ENCODE measurements at places on chromosomes 2 and 18.

DNA sequence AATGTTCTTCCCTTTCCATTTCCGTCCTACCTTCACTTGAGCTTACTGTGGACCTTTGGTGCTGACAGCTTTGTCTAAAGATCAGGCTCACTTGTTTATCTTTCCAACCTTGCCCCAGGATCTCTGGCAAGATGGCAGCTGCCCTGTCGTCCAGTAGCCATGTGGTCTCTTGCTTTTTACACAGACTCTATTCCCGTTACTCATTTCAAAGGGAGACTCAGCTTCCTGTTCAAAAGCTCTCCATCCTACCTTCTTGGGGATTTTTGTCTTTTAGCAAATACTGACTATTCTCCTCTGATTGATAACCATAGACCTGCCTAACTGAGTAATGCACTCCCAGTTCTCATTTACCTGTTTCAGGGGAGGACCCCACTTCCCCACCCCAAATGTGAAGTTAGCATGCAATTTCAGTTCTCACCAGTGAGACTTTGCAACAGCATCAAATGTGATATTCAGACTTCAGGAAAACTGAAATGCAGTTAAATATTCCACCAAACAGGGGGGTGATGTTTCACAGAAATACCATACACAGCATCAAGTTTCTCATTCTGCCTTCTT is 184.4 kb downstream of the MYO3B start:
- no peak for DNase-seq

- DNase-seq, result peak; percentile 30
Observed at GRCh38 chr2:45987856-45988255, 309.4 kb upstream of the EPAS1 start.

DNA sequence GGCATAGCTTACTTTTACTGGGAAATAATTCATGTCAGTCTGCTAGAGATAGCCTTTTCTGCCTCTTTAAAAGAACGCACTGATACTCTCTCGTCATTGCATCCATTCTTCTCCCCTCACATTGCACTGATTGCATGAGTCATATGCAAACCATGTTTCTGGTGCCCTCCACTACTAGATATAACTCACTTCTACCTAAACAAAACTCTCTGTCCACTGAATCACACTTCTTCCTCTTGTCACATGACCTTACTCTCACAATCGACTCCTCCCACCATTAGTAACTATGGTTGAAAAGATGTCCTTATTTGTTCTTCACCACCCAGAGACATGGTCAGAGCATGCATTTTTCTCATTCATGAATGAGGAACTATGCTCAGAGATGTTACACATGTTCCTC is 158.0 kb downstream of the CSRNP3 start:
- DNase-seq, result peak; percentile 9

DNA sequence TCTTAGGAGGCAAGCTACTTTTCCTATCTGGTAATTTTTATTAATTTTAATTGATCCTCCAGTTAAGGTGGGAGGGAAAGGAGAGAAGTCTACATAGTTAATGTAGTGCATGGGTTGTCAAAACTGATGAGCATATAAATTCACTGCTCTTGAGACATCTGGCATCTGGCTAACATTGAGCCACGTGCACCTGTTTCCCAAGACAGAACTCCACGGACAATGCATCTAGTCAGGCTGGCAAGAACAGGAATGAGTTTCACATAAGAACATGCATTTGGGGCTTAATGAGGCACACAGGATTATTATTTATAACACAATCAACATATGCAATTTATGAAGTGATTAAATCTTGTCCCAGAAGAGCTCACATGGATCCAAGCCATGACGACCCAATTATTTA is 16.2 kb upstream of the RAB1A start:
- DNase-seq, result no peak

DNA sequence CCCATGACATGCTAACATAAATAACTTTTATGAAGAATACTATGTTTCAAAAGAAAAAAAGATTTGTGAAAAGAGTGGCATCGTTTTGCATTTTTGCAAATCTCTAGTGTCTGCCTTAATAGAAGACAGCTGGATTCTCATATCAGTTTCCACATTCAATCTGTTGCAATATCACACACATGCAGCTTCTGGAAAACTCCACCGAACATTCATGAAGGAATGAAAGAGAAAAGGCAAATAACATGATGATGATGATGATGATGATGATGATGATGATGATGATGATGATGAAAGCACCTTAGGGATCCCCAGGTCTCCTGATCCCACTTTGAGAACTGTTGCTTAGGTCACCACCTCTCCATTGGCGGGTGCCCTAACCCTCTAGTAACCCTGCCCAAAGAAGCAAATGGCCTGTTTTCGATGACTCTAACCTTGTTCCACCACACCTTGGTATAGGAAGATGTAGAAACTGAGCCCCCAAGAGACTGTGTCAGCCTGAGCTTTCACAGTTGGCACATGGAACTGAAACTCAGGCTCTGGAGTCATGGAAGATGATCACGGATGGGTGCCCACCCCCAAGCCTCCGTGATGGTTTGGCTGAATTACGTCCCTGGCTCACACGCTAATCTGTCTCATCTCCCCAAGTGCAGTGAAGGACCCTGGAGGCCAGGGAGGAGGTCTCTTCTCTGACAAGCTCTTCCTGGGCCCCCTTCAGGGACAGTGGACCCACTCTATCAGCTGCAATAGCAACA is 80.1 kb upstream of the SMAD7 start:
- no peak for DNase-seq

GRCh38 chr2:47313141-47313691 is 89.7 kb upstream of the MSH2 start:
- DNase-seq, result no peak

DNA sequence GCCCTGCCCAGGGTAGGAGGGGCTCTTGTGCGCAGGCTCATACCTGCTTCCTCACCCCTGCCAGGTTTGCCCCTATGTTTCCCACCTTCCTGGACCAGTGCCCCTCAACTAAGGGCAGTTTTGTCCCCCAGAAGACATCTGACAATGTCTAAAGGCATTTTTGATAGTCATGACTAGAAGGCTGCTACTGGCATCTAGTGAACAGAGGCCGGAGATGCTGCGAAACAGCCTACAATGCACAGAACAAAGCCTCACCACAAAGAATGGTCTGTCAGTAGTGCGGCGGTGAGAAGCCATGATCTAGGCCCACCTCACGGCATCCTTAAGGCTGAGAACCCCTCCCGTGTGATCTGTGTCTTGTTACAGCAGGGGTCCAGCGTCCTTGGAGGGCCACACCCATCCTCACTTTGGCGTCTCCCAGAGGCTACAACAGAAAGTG is 96.0 kb downstream of the TMEM17 start:
- DNase-seq, result no peak
